ENCODE measurements at places on chromosomes 5 and 9.
A peak's percentile ranks its signal among the peaks of the same experiment; 100 is the strongest.

DNA sequence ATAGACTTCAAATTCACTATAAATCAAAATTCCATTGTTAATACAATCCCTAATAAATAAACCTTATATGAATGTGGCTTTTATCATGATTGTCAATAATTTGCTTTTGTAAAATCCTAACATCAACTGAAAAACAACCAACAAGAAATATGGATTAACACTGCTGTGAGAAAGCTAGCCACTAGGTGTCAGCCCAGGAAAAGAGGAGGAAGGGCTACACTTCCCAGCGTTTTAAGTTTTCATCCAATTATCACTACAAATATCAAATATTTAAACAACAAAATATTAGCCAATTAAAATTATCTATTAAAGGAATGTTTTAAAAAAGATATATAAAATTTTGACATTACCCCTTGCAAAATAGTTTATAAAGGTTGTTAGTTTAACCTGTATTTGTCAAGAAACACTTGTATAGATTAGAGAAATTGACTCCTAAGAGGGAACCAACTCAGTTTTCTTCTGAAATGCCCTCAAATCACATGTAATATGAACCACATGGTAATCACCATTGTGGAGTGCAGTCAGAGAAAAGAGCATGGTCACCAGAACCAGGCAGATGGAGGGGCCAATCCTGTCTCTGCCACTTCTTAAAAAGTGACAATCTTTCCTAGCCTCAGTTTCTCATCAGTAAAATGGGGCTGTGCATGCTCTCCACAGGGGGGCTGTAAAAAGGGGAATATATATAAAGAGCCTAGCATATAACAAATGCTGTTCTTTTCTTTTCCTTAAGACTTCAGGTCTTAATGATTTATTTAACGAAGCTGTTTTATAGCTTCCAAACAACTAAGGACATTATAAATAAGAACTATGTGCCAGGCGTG is 188.2 kb downstream of the CRB2 start:
- no peak for DNase-seq

GRCh38 chr9:86097510-86098224 is 1.7 kb downstream of the GOLM1 start:
- peak; percentile 13 for DNase-seq

GRCh38 chr5:44001675-44002380 is 387.4 kb downstream of the FGF10 start:
- DNase-seq = no peak

GRCh38 chr9:101341958-101342357 is 42.8 kb downstream of the BAAT start:
- DNase-seq = no peak

DNA sequence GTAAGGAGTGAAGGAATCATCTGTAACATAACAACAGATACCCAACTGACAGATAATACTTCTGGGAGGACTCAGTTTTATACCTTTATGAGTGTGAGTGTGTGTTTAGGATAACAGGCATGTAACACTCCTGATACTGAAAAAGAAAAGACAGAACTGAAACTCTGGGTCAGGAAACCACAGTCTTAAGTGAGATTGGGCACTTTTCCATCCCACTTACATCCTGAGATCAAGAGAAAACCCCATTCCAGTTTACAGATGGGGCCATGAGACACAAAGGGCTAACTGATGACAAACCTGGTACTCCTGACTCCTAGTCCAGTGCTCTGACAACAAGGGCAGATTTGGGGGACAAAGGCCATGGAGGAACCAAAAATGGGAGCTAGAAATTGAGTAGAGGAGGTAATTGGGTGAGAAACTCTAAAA is 18.0 kb downstream of the IL5 start:
- no peak for DNase-seq

GRCh38 chr5:51806677-51807076 is 423.4 kb downstream of the ISL1 start:
- DNase-seq = no peak

- DNase-seq = no peak
These were observed 85.9 kb downstream of the GALNT10 start for GRCh38 chr5:154276261-154276972.

GRCh38 chr9:116095403-116095802 is 58.2 kb upstream of the PAPPA start:
- DNase-seq = no peak

GRCh38 chr5:151115272-151115905 is 34.6 kb upstream of the TNIP1 start:
- DNase-seq = peak; percentile 78

DNA sequence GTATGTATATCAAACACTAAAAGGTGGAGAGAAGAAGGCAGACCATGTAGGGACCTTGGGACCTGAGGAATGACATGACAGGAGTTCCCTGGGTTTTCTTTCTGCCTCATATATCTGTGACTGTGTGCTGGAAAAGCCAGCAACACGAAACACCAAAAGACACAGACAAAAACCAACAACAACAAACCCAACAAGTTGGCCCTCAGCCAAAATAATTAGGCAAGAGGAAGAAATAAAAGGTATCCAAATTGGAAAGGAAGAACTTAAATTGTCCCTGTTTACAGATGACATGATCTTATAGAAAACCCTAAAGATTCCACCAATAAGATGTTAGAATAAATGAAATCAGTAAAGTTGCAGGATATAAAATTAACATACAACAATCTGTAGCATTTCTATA is 21.7 kb downstream of the ABO start:
- no peak for DNase-seq

- no peak for DNase-seq
These were observed 936 bp upstream of the WDR5 start for GRCh38 chr9:134134949-134135342.

DNA sequence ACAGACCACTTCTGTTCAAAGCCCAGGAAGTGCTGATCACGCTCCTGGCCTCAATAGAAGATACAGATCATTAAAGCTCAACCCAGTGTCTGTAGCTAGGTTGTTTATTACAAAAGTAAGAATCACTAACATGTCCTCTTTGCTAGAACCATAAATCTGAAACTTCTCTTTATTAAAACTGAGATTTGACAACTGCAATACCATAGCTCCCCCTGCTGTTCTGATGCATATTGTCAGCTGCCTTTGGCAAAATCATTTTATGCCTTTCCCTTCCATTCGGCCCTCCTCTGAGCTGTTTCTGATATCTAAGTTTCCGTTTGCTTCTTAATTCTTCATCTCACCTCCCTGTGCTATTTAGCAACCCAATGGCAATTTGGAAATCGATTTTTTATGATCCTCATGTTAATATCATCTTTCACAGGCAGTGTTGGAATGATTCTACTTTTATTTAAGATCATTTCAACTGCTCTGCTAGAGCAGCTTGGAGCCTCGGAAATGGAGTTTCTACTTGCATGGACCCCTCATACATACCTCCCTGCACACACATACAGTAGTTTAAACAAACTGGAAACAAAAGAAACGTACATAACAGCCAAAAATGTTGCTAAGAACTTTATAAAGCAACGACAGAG is 998.8 kb downstream of the MAT2B start:
- DNase-seq = peak; percentile 36

GRCh38 chr9:113511856-113512761 is 48.6 kb downstream of the RGS3 start:
- DNase-seq = no peak

GRCh38 chr5:40754381-40755092 is 1.2 kb downstream of the TTC33 start:
- peak; percentile 6 for DNase-seq

DNA sequence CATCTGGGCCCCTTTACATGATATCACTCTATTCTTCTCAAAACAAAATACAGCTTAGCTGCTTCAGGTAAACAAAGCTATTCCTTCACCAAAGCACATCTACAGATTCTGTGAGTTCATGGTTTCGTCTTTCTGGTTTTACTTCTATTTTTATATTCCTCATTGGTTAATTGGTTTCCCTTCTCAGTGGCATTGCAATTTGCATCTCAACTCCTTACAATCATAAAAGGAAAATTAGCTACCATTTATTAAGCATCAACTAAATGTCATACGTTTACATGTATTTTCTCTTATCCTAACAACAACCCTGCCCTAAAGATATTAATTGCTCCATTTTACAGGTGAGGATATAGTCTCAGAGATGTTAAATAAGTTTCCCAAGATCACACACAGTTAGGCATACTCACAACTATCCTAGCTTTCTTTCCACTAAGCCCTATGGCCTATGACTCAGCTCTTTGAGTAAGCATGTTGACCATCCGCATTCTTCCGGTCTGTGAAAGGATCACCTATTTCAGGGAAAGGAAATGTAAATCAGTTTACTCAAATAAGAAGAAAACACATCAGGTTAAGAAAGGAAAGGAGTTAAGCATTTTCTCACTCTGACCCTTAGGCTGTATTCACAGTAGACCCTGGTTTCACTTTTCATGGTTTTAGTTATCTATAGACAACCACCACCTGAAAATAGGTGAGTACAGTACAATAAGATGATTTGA is 146.1 kb downstream of the CAAP1 start:
- peak; percentile 36 for DNase-seq

DNA sequence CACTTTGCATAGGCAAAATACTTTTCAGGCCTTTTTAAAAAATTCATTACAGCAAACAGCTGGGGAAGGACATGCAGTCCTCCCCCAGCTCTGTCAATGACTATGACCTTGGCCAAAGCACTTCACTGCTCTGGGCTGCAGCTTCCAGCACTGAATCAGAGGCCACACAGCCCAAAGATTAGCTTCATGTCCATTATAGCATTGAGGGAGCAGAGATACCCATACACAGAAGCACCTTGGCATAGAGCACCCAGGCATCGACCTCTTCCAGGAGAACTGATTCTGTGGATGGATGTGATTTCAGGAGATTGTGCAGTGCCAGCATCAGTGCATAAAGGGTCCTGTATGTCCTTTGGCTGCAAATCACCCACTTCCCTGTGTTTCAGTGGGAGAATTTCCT is 241.9 kb downstream of the MARCHF11 start:
- no peak for DNase-seq
